ENCODE measurements at places on chromosomes 13 and 19.

GRCh38 chr19:49799798-49800376 lies 13.2 kb downstream of the FUZ start:
- no peak for DNase-seq

DNA sequence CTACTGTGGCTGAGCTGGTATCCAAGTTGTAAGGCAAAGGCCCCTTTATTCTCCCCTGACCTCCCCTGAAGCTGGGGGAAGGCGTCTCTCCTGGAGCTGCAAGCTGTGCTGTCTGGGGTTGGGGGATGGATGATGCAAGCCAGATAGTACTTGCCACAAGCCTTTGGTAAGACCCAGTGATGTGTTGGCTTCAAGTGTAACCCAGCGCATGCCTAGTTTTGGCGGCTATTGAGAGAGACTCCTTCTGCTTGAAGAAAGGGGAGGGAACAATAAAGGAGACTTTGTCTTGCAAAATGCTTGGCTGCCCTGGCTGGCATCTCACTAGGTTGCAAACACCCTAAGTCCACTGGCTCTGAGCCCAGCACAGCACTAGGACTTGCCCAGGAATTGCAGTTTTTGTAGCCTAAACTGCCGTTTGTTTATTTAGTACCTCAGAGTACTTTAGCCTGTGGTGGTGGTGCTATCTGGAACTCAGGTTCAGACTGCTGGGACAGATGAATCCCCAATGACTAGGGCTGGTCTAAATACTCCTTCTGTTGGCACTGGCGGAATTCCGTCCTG lies 108.2 kb downstream of the TNFSF13B start:
- DNase-seq: no peak

GRCh38 chr19:54875506-54875905 lies 1.5 kb downstream of the FCAR start:
- no peak for DNase-seq

- DNase-seq: no peak
These were observed 495 bp upstream of the ZNF599 start for GRCh38 chr19:34773555-34773864.

DNA sequence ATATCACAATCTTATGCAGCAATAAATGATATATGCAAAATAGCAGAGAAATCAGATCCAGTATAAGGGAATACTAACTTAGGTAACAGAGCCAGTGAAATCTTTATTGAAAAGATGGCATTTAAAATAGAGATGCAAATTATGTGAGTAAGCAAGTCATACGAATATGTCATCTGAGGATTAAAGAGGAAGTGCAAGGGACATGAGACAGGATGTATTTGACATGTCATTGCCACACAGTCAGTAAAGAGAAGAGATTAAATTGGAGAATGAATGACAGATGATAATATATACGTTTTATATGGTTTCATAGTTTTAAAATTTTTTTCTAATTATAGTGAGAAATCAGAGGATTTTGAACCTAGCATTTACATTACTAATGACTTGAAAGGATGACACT lies 426.4 kb downstream of the SLITRK5 start:
- no peak for DNase-seq

- DNase-seq: no peak
These were observed 4.8 kb downstream of the DHPS start for GRCh38 chr19:12676928-12677327.

DNA sequence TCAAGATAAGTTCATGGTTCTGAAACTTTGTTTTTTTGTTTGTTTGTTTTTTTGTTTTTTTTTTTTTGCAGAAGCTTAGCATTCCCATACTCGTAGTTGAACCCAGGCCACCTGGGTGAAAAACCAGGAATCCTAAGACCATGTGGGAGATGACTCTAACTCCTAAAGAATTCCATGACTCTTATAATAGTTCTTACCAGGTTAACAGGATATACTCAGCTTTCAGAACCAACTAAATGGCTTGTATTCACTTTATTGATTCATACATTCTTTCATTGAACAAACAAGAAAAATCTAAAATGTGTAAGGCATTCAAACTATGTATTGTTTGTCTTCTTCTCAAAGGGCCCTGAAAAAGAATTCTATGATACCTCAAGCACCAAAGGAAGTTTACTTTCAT lies 40.5 kb upstream of the KLF5 start:
- no peak for DNase-seq

- no peak for DNase-seq
These were observed 12.5 kb downstream of the AP1M1 start for GRCh38 chr19:16210168-16210567.

DNA sequence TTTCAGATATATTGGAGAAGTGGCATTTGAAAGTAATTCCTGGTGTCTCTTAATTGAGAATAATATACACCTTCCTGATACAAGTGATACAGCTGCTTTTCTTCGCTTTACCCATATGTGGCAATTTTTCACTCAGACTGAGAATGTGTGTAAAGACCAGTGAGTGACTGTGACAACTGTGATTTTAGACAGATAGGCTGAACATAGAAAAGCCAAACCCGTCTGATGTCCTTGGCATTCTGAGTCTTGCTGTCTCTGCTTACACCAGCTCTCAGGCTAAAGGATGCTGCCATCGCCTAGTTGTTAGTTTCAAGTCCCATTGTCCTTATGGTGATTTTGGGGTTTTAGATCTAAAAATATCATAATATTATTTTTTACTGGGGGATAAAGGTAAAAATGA lies 492.6 kb downstream of the RFC3 start:
- DNase-seq: peak; percentile 35

- DNase-seq: no peak
These were observed 248.8 kb downstream of the DACH1 start for GRCh38 chr13:71618159-71618558.

DNA sequence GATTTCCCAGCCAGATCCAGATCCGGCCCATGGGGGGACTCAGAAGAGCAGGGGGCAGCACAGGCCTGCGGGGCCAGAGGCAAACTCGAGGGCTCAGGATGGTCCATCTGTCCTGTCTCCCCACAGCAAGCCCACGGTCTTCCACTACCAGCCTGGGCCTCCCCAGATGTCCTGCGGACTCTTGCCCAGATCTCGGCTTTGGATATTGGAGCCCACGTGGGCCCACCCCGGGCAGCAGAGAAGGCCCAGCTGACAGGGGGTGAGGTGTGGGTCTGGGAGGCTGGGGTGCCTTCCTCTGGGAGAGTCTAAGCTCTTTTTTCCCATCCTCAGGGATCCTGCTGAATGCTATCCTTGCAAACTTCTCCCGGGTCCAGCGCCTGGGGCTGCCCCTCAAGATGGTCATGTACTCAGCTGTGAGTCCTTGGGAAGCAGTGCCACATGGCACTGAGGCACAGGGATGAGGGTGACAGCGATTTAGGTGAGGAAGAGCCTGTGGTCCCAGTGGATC lies 3.4 kb downstream of the ACP4 start:
- DNase-seq: peak; percentile 28

DNA sequence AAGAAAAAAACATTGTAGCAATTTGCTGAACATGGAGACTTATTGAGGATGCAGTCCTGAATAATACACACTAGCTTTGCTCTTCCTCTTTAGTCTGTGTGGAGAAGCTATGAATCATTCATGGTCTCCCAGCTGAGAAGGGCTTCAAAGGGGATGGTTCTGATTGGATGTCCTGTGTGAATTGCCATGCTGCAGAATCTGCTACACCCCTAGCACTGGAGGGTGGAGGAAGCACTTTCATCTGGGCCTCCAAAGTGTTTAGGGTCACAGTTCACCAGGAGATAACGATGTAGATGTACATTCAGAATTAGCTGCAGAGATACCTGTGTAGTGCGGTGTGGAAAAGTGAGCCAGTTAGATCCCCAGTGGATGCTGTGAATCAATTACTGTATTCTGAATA lies 321.1 kb upstream of the EDNRB start:
- DNase-seq: no peak

GRCh38 chr19:5547881-5548280 lies 19.9 kb downstream of the TINCR start:
- DNase-seq: peak; percentile 81

- DNase-seq: no peak
These were observed 7.9 kb downstream of the IFNL1 start for GRCh38 chr19:39304185-39304513.

GRCh38 chr13:27177852-27178251 lies 6.2 kb upstream of the USP12 start:
- DNase-seq: no peak

DNA sequence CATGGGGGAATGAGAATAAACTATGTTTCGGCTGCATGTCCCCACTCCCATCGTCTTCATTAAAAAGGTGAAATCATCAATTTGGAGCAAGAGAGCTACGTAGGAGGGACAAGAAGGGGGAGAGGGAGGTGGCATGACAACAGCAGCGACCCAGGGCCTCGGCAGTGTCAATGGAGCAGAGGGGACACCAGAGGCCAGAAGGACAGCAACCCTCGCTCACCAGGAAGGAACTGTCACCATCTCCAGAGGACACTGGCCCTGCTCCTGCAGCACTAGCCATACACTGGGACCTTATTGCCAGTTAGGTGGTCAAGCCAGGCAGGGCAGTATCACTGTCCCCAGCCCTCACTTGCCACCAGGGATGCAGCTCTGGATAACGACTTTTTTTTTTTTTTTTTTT lies 34.2 kb downstream of the NAXD start:
- DNase-seq: no peak

DNA sequence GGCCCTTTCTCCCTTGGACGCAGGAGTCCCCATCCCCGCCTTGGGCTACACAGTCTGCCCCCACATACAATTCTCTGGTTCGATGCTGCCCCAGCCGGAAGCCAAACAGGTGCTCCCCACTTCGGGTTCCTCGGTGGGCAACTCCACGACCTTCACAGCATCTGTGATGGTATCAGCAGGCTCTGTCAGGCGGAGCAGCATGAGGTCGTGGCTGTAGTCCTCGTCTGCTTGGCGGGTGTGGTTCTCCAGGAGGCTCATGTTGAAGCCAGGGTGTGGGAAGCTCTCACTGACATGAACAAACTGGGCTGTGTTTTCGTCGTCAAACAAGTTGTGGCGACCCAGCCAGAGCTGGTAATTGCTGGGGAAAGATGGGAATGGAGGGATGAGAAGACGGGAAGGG lies 3.5 kb downstream of the KLK1 start:
- no peak for DNase-seq

GRCh38 chr13:100290165-100290801 lies 201.4 kb downstream of the PCCA start:
- no peak for DNase-seq

GRCh38 chr13:25493931-25494640 lies 122.3 kb downstream of the ATP8A2 start:
- no peak for DNase-seq

GRCh38 chr13:75071395-75071794 lies 410.6 kb downstream of the TBC1D4 start:
- DNase-seq: no peak

DNA sequence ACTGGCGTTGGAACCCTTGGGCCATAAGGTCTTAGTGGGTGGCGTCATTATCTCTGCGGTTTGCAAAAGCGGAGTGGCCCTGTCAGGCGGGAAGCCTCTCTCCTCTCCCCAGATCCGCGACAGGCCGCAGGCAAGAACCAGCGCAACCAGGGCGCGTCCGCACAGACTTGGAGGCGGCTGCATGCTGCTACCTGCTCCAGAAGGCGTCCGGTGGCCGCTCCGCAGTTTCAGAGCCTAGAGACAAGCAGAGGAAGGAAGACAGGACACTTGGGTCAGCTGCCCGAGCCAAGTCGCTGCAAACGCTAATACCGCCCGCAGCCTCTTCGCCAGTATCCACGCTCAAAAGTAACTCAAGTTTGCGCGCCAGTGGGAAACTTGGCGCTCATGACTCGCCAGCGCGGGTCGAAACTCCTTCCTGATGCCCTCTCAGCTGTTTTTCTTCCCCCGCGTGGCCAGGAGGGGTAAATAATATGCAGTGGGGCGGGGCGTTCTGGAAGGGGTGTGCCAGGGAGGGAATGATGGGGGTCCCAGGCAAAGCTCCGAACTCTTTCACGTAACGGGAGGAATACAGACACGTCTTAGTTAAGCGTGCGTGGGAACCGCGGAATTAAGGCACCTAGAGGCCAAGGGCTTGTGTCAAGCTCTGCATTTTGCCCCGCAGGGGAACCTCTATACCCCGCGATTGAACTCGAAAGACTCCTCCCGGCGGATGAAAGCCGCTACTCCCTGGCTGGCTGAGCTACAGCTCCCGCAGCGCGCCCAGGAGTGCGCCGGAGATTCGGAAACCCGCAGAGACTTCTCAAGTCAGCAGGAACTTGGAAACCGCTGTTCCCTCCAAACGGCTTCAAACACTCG lies at the start of gene EDNRB:
TSS of gene EDNRB (minus strand) at position 441 of the 855 bp plus-strand sequence. CDS start at position 183, 258 bp downstream.
- DNase-seq: peak; percentile 52

- DNase-seq: no peak
These were observed 6.9 kb downstream of the RAB8A start for GRCh38 chr19:16118489-16119033.

GRCh38 chr13:70844391-70845108 lies 736.3 kb upstream of the KLHL1 start:
- no peak for DNase-seq

GRCh38 chr19:8666814-8667405 lies 31.7 kb downstream of the ACTL9 start:
- no peak for DNase-seq

DNA sequence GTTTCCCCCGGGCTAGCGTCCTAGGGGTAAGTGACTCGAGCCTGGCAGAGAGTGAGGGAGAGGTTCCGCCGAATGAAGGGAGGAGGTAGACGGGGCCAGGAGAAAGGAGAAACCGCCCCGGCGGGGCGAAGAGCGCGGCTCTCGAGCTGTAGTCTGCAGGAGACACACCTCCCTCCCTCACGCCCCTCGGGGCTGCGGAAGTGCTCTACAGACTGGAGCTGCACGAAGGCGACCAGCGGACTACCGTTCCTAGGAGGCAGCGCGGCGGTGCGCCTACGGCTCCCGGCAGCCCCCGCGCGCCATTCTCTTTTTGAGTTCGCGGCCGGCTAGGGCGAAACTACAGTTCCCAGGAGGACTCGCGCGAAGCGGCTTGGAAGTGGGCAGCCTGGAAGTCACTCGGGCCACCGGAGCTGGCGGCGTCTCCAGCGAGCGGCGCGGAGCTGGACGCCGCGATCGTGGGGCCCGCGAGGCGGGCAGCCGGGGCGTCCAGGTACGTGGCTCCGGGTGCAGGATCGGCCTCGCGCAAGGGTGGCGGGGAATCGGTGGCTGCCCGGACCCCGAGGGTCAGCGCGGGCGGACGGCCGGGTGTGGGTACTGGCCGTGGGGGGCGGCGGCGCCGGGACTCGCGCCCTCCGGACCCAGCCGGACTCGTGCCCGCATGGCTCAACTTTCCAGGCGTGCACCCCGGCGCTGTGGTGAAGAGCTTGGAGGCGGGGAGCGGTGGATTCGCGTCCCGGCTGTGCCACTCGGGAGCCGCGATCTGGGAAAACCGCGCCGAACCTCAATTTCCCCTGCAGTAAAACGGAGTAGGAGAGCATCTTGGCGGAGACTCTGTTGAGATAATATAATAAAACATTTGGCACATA lies at the start of gene SIPA1L3:
TSS of gene SIPA1L3 (plus strand) at position 340 of the 866 bp plus-strand sequence. CDS start 174,358 bp downstream, outside the sequence.
- peak; percentile 96 for DNase-seq

GRCh38 chr19:4379383-4380253 lies 20.7 kb downstream of the SH3GL1 start:
- no peak for DNase-seq

All from SK-N-DZ (cell line).